ENCODE measurements at places on chromosomes 4 and X.

GRCh38 chrX:131277543-131278136, 11.5 kb downstream of the IGSF1 start:
- no peak for DNase-seq

GRCh38 chr4:16082426-16083240, 1.2 kb downstream of the PROM1 start:
- DNase-seq: peak; percentile 6

GRCh38 chrX:129833153-129833990, 10.3 kb downstream of the ZDHHC9 start:
- DNase-seq: peak; percentile 47

- peak; percentile 75 for DNase-seq
Observed at GRCh38 chrX:53433651-53434639, at the start of gene HSD17B10. TSS of gene HSD17B10 (minus strand) at chrX:53434370. CDS start at chrX:53434345, 25 bp downstream.

DNA sequence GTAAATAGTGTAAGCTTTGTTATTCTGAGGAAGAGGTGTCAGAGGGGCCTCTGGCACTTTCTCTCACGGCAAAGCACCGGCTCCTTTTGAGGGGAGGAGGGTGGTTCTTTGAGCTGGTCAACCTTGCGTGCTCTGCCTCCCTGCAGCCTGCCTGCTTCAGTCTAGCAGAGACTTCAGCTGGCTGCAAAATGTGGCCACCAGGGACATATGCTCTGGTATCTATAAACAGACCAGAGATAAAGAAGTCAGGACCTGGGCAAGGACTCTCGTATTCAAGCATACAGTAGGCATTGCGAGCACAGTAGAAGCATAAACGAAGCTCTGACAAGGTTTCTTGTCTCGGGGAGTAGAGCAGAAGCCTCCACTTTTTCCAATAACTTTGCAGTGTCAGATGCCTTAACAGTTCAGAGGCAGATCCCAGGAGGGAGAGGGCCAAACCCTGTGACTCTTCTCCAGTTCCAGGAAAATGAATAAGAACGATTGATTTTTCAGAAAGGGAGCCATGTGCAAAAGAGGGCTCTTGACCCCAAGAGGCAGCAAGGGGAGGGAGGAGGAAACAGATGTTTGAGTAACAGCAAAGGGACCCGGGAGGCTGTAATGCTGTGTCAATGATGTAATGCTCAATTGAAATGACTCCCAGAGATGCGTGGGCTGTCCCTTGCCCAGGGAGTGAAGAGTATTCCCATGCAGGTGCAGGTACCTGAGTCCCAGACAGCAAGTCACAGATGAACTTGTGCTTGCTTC, 57.9 kb upstream of the TEX13D start:
- DNase-seq: no peak

GRCh38 chr4:112201915-112202505, 29.6 kb upstream of the AP1AR start:
- no peak for DNase-seq

GRCh38 chrX:75045369-75045768, 110.7 kb downstream of the ABCB7 start:
- DNase-seq: no peak

Data from fibroblast of pulmonary artery (primary cell).